Tongue (tissue), 3 donors: ENCODE measurements at places on chromosomes 12 and 14. TPM values are rescaled to one million over a fixed set of nuclear protein-coding genes. Genes with fewer than 3 reads are reported as not detected.

The PMCH gene
- total RNA-seq, result not detected

The AICDA gene
- total RNA-seq, result 0.10 TPM

The DDN gene
- 2.4 TPM for total RNA-seq

The ARHGAP9 gene
- 2.5 TPM for total RNA-seq

The CLEC4D gene
- 0.31 TPM for total RNA-seq

The GALNT6 gene
- total RNA-seq, result 14.4 TPM

The SDR9C7 gene
- total RNA-seq, result 0.51 TPM

The RNASE7 gene
- total RNA-seq, result 1.2 TPM

The HOXC4 gene
- 0.21 TPM for total RNA-seq

The MYO1A gene
- total RNA-seq, result not detected

The LRP6 gene
- 77.6 TPM for total RNA-seq

The ERC1 gene
- total RNA-seq, result 95.7 TPM

The RNASE13 gene
- total RNA-seq, result not detected

The CLEC12A gene
- not detected for total RNA-seq

The GPR84 gene
- not detected for total RNA-seq

The ARHGEF40 gene
- total RNA-seq, result 79.2 TPM

The SMAGP gene
- 5.0 TPM for total RNA-seq

The SERPINA10 gene
- total RNA-seq, result not detected

The DBX2 gene
- 0.21 TPM for total RNA-seq

The ASB2 gene
- 69.5 TPM for total RNA-seq

The RPL10L gene
- total RNA-seq, result not detected

The PPP1R36 gene
- total RNA-seq, result 1.6 TPM

The CCER1 gene
- not detected for total RNA-seq

The GDF3 gene
- total RNA-seq, result not detected

The NTS gene
- 2.2 TPM for total RNA-seq

The AGAP2 gene
- total RNA-seq, result 3.7 TPM

The IGF1 gene
- total RNA-seq, result 72.9 TPM

The SERPINA4 gene
- not detected for total RNA-seq

The GZMB gene
- total RNA-seq, result 0.41 TPM

The WBP11 gene
- total RNA-seq, result 25.3 TPM

The GUCY2C gene
- 0.21 TPM for total RNA-seq

The KCNC2 gene
- 3.9 TPM for total RNA-seq

The YBX3 gene
- total RNA-seq, result 454 TPM

The ADAMTS20 gene
- total RNA-seq, result 0.21 TPM

The SLC6A15 gene
- total RNA-seq, result 7.9 TPM

The CLEC14A gene
- 42.2 TPM for total RNA-seq

The P2RX2 gene
- total RNA-seq, result not detected

The SLCO1C1 gene
- 4.0 TPM for total RNA-seq

The SUSD6 gene
- 27.2 TPM for total RNA-seq

The BCL2L14 gene
- total RNA-seq, result not detected

The SAMD15 gene
- total RNA-seq, result 0.51 TPM

The IQSEC3 gene
- total RNA-seq, result 0.82 TPM

The TPH2 gene
- total RNA-seq, result 0.10 TPM
